ENCODE measurements at places on chromosomes 1 and 21.
A peak's percentile ranks its signal among the peaks of the same experiment; 100 is the strongest.

DNA sequence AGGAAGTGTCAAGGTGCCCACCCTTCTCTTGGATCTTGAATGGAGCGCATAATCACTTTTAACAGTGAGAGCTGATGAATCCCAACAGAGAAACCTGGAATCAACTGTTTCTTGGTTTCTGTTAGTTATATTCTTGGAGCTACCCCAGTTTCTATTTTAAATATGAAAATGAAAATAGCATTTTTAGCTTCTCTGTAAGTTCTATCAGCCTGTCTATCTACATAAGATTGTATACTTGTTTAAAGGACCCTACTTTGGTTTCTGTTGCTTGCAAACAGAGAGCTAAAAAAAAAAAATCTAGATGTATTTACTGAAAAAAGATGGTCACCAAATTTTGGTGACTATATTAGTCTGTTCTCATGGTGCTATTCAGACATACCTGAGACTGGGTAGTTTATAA lies 670.0 kb downstream of the NCAM2 start:
- DNase-seq = no peak

DNA sequence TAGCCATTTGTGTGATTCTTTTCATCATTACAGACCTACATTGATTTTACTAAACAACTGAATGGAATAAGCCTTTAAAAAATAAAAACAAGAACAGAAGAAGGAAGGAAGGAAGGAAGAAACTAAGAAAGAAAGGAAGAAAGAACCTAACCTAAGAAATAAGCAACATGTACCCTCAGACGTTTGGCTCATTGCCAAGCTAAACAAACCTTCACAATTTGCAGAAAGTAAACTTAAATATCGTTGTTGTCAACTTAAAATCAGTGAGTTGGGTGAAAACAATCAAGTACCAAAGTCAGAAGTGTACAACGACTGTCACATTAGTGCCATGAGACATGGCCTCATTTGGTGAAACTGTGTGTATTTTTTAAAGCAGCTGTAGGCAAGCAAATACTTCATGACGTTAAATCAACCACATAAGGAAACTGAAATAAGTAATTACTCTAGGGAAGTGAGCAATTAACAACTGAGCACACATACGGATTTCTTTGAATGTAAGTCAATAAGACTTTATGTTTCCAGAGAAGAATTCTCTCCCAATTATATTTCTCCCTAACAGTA lies 313.1 kb upstream of the TMPRSS15 start:
- DNase-seq = no peak

DNA sequence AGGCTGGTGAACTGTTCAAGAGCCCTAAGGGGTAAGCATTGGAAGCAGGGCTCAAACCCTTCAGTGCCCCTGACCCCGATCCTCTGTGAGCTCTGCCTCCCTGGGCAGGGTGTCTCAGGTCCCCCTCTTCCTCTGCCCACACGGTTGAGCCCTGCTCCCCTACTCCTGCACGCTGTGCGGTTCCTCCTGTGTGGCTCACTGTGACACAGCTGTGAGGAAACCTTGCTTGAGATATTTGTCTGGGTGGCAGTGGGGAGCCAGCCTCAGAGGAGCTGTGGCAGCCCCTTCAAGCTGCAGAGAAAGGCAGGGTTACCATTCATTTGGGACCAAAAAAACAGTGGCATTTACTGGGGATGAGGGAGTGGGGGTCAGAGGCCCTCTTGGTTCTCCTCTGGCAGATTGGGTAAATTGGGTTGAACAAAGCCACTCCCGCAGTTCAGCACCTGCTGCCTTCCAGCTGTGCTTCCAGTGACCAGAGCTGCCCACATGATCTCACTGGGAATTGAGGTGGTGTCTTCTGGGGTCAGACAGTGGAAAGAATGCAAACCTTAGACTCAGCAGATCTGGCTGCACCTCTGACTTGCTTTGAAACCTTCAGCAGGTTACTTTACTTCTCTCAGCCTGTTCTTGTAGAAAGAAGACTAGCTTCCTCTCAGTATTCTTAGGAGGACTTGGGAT lies 60.6 kb upstream of the CD1D start:
- DNase-seq = no peak

DNA sequence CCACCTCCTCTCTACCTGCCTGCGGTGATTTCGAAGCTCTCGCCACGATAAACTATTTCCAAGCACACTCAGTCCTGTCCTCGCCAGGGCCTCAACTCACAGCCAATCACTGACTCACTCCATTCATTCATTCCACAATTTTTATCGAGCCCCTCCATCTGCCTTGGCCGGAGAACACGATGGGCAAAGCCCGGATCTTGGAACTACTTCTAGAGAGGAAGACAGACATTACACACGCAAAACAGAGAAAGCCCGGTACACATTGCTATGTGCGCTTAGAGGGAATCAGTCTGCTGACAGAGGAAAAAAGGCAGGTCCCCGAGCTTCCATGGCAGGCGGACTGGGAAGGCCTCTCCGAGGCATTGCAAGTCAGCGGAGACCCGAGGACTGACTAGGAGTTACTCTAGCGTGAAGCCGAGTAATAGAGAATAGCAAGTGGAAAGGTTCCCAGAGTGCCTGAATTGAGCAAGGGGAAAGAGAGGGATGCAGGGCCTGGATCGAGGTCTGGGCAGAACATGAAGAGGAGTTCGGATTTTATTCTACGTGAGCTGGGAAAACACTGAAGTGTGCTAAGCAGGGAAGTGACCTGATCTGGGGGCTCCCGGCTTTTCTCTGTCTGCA lies 54.2 kb upstream of the DNAJC6 start:
- no peak for DNase-seq

GRCh38 chr1:211735208-211736170 lies 60.1 kb upstream of the NEK2 start:
- DNase-seq = no peak

DNA sequence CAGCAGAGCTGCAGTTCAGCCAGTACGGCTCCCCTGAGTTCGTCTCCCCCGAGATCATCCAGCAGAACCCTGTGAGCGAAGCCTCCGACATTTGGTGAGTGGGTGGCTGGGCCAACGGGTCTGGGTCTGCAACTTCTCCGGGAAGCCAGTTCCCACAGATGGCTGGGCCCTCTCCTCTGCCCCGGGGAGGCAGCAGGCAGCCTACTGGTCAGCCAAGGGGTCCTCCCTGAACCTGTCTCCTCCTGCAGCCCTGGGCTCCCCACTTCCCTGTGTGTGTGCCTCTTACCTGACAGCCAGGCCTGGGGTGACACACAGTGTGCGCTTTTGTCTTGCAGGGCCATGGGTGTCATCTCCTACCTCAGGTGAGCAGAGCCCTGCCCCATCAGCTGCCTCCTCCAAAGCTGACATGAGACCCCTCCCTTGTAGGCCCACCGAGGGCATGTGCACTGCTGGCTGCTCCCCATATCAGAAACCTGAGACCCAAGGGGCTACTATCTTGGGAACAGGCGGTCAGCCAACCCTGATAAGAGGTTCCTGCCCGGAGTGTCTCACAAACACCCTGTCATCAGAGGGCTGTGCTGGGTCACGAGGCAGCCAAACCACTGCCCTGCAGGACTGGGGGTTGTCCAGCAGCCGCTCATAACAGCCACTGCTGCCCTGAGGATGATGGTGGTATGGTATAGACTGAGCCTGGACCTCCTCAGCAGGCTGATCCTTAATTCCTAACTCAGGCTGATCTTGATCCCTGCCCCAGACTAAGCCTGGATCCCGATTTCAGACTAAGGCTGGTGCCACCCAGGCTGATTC lies 37.6 kb downstream of the TRIM11 start:
- DNase-seq = no peak

DNA sequence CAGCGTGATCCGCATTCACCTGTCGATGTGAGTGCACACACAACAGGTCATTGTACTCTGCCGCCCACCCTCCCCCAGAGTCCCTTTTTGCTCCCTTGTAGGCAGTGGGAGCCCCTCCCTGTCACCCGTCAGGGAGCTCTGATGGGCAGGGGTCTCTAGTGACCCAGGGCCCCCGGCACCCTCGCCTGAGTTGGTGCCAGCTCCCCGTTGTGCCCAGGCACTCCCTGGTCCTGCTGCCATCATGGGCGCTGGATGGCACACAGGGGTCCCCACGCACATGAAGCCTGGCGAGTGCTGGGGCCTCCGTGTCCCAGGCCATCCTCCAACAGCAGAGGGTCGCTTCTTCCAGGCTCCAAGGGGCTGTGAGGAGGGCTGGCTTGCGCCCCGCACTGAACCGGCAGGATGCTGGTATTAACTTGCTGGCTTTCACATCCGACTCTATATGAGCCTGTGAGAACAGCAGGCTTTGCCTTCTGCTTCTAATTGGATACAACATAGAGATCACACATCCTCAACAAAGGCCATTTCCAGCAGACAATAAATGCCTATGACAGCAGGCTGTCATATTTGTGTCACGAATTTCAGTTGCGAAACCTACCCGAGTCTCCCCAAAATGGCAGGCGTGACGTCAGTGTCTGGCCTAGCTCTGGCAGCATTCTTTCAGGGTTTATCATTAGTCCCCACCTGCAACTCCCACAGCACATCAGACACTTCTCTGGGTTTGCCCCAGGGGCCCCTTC lies 35.4 kb downstream of the KIAA1614 start:
- no peak for DNase-seq

GRCh38 chr1:99501871-99502270 lies 144.0 kb upstream of the PALMD start:
- DNase-seq = no peak

- no peak for DNase-seq
Measured at GRCh38 chr1:96104906-96105305, 616.7 kb upstream of the PTBP2 start.

GRCh38 chr1:98344731-98345130 lies 316.8 kb upstream of the SNX7 start:
- no peak for DNase-seq

- DNase-seq = no peak
Measured at GRCh38 chr1:203057911-203058675, 27.7 kb downstream of the MYOG start.

DNA sequence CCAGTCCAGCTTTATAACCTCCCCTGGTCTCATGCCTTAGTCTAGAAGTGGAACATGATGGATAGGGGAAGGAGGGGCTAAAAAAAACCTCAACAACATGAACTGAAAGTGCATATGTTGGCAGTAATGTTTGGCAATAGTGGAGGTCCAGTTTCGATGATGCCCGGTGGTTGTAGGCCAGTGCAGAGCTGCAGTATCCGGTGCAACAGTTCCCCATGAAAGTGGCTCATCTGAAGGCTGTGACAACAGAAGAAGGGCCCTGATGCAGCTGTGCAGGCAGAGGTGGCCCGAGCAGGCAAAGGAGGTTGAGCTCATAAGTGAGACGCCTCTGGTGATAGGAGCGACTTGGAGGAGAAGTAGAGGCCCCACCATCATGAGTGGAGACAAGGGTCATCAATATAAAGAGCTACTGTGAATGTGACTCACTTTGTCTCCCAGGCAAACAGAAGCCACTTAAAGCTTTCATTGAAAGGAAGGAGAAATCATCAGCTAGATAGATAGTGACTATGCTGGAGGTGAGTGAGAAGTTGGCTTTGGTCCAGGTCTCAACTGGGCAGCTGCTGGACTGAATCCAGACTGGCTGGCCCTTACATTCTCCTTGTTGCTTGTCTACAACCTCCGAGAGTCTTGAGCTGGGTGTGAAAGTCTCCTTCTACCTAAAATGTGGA lies 10.2 kb upstream of the CREG1 start:
- peak; percentile 32 for DNase-seq

DNA sequence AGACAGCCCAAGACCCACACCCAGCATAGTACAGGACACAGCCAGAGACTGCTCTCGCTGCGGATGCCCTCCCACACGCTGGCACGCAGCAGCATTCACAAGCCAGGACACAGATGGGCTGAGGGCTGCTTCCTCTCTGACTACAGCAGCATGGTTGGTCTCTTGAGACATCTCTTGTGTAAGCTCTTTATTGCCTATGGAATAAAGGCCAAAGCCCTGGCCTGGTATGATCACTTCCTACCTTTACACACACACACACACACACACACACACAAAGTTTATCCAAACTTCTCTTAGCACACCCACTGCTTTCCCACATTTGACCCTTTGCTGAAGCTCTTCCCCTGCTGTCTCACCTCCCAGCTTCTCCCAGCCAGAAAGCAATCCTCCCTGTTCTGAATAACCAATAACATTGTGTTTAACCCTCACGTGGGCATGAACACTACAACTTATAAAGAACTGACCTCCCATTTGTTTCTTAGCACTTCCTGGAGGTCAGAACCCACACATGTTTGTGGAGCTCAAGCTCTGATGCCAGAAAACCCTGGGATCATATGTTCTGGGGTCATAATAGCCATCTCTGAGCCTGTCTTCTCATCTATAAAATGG lies 1.2 kb upstream of the LUZP1 start:
- no peak for DNase-seq

DNA sequence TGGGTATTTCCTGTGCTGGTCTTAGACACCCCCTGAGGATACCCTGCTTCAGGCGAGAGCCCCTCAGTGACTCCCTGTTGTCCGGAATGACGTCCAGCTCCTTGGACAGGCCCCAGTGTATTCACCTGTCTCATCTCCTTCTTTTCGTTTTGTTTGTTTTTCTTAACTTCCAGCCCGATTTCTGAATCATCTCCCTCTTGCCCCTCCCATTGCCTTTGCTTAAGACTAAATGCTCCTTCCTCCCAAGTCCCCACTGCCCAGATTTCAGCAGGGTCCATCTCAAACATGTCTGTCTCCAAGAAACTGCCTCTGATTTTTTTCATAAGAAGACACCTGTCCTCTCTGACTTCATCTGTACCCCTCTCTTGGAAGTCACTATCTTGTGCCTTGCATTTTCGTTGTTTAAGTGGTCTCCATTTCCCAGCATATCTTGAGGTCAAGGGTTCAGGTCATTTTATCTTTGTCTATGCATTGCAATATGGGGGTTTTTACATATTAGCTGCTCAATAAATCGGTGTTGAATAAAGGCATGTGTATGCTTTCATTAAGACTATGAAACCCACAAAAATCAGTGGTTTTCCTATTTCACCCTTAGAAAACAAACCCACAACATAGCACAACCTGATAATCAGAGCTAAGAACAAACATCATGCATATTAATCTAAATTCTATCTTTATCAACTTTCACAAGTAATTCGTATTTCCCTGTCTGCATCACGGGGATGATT lies 58.4 kb upstream of the LGALS8 start:
- no peak for DNase-seq

DNA sequence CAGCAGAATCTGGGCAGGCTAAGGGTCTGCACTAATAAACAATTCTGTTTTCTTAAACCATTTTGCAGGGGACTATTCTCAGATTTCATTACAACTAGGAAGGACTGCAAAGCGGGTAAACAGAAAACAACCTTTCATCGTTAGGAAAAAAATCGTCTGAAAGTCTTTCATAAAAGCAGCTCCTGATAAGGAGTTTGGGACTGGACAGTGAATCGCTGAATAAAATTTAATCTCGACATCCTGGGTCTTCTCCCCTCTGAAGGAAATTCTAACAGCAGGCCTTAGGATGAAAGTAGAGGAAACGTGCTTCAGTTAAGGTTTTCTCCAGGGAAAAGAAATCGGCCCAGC lies 471 bp upstream of the MTF2 start:
- DNase-seq = no peak

Measured in NCI-H510A (cell line).